ENCODE measurements at places on chromosomes 5 and 9.

GRCh38 chr5:76638479-76638878 is 15.3 kb upstream of the F2RL2 start:
- DNase-seq = no peak

GRCh38 chr9:114887963-114888362 is 42.4 kb downstream of the TNFSF8 start:
- no peak for DNase-seq

GRCh38 chr5:2750758-2751464 is 566 bp downstream of the IRX2 start:
- DNase-seq = no peak

DNA sequence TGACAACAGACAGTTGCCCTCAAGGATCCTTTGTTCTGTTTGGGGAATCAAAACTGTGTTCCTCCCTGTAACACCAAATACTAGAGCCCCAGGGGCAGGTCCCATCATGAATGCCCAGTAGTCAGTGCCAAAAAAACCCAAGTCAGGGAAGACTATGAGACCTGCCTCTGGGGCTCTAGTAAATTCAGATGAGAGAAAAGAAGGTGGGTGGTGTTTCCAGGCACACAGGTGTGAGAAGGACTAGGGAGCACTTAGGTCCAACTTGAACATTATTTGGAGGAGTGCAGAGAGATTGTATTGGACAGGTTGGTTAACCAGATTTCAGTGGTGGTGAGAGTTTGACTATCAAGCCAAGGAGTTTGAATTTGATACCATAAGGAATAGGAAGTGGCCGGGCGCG is 52.0 kb downstream of the SLC22A5 start:
- DNase-seq = no peak

DNA sequence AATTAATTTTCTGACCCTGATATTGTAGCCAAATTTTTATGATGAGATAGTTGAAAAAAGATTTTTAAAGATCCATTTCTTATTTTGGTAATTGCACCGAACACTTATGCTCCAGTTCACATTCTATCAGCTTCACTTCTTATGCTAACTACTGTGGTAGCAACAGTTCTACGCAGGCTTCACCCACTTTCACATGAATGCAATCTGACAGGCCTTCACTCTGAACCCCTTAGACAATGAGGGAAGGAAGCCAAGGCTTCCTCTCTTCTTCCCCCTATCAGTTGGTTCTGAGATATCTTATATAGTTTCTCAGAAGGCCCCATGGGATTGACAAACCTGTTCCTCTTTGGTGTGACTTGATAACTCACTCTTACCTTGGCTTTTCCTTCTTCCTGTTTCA is 185.8 kb downstream of the CETN3 start:
- DNase-seq = no peak

- DNase-seq = no peak
Measured at GRCh38 chr5:41414598-41414997, 95.8 kb downstream of the PLCXD3 start.

DNA sequence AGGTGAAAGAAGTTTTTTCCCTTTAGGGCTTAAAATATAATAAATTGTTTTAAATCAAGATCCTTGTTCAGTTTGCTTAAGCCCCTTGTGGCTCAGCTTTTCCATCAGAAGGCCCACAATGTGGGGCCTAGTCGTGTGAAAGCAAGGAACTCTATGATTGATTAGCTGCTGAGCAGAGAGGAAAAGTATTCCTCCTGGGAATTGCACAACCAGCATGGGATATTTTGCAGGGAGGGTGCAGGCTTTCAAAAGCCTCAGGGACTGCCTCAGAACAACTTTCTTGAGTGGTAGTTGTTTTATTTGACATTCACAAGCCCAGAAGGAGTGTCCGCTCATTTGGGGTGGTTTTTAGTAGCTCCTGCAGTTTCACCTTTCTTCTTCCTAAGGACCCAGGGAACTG is 19.8 kb downstream of the TTC23L start:
- no peak for DNase-seq

GRCh38 chr9:135139366-135139959 is 52.0 kb downstream of the OLFM1 start:
- DNase-seq = no peak

DNA sequence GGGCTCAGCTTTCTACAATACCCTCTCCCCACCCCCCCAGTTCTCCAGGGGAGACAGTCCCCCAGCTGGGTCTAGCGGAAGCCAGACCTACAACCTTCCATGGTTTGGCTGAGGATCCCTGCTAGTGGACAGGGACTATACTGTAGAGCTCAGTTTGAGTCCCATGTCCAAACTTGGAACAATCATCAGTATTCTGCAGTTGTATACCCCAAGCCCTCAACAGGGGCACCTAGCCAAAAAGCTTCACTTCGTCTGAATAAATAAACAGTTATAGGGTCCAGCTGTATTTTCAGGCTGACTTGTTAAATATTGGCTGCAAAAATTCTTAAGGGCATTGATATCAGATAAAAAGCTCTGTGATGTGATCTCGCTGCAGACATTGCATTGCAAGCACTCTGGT is 15.4 kb upstream of the C9 start:
- no peak for DNase-seq

- no peak for DNase-seq
Measured at GRCh38 chr9:11064909-11065308, 452.1 kb upstream of the PTPRD start.

- DNase-seq = no peak
Measured at GRCh38 chr5:137735555-137736284, at the start of gene KLHL3. Gene KLHL3 (minus strand): TSS chr5:137736089. CDS start chr5:137735646, 443 bp downstream.

DNA sequence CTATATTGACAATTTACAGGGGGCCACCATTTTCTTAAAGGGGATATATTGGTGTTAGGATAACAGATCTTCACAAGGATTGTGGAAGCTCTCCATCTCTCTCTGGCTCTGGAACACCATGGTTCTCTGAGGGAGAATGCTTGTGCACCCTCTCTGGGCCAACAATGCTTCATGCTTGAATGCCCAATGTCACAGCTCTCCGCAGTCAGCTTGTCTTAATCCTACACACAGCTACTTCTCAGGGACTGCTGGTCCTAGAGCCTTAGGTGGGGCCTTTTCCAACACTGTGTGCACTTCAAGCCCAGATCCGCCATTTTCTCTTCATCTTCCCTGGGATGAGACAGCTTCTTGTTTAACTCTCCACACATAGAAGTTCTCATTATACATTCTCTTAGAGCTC is 6.9 kb upstream of the PDLIM4 start:
- DNase-seq = no peak

- no peak for DNase-seq
Measured at GRCh38 chr9:101398930-101399642, 435 bp downstream of the ZNF189 start.

DNA sequence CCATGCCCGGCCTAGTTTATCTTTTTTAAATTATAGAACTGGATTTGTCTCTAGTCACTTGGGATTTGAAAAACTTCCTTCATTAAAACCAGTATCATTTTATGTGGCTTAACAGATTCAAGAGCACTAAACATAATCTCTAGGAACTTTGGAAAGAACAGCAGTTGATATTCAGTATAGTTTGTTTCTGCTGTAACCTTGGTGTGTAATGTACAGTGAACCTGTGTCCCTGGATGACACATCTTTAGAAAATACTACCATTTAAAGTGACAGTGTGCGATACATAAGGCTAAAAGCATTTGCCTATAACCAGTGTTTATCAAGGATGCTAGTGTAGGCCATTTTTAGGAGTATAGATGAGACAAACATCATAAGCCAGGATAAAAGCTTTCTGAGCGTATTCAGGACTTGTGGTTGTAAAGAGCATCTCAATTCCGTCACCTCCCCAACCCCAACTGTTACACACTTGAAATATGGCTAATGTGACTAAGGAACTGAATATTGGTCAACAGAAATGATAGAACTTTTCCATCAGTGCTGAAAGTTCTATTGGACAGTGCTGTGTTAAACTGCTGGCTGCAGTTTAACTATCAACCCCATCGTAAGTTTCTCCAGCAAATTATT is 4.4 kb downstream of the SNX18 start:
- no peak for DNase-seq

DNA sequence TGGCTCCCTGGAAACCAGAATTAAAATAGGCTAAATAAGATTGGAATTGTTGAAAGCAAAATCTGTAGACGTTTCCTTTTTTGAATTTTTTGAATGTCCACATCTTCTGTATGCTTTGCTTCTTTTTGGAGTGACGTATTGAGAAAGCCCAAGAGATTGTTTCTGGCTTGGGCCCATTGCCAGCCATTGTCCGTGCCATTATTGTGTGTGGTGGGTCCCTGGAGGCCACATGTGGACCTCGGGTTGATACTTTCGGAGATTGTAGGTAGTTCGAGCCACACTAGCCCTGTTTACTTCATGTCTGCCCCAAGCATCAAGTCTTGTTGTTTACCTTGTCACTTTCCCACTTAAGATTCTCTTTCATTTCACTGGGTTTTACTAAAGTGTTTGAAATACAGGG is 106.0 kb downstream of the PALM2AKAP2 start:
- no peak for DNase-seq

DNA sequence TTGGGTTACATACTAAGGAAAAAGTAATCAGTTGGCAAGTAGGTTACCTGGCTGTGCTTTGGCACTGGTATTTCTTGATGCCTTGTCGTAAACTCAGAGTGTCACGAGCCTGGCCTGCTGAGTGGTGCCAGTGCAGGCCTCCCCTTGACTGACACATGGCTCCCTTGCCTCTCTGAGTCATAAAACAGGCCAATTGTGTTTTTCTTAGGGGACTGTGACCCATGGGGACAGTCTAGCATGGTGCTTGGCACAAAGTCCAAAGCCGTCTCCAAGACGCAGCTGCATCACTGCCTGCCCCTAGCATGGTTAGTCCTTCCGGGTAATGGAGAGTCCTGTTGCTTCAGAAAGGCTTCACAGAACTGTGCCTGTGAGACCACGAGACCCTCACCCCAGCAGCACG is 132.5 kb downstream of the MVB12B start:
- DNase-seq = no peak

GRCh38 chr5:155631116-155631515 is 617.6 kb downstream of the KIF4B start:
- no peak for DNase-seq

DNA sequence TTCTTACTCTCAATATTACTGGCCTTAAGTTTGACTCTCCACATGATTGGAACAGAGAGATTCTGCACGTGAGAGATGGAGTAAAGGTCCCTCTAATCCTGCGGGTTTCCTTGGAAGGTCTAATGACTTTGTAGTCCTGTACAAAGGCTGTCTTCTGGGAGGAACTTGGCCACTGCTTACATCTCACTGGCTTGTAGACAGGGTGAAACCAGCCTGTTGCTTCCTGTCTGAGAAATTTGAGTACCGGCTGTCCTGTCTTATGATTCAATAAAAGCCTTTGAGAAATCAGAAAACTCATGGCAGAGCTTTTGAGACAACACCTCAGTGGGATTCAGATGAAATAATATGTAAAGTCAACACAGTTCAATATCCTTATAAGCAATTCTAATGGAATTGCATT is 43.0 kb downstream of the IL31RA start:
- DNase-seq = no peak

DNA sequence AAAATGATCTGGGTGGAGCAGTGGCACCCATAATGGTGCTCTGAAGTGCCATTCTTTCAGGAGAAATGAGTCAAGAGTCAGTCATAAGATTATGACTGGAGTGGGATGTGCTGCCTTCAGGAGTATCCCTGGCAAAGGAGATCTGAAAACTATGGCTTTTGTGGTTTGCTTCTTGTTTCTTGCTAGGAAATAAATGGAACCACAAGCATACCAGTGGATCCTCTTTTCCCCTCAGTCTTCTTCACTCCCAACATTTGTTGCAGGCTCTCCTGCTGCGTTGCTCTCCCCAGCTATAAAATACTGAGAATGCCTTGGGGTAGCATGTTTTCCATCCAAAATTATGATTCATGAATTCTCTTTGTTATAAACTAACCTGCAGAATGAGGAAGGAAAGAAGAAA is 199.1 kb downstream of the NNT start:
- no peak for DNase-seq

GRCh38 chr9:5840788-5841187 is 7.9 kb upstream of the ERMP1 start:
- DNase-seq = no peak

GRCh38 chr9:2024888-2025782 is 10.0 kb downstream of the SMARCA2 start:
- no peak for DNase-seq

DNA sequence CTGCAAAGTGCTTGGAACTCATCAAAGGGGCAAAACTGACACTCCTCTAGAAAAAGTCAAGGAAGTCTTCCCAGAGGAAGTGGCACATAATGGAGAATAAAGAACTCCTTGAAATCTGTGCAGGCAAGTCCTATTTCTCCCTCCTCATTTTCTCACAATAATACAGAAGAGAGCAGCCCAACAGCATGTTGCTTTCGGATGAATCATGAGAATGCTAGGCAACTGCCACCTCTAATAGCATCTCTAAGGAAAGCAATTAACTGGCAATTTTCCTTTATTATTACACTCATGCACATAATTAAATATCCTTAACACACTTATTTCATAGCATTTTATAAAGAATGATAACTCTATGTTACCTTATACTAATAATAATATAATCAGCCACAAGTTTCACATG is 122.2 kb upstream of the PTGER4 start:
- no peak for DNase-seq

DNA sequence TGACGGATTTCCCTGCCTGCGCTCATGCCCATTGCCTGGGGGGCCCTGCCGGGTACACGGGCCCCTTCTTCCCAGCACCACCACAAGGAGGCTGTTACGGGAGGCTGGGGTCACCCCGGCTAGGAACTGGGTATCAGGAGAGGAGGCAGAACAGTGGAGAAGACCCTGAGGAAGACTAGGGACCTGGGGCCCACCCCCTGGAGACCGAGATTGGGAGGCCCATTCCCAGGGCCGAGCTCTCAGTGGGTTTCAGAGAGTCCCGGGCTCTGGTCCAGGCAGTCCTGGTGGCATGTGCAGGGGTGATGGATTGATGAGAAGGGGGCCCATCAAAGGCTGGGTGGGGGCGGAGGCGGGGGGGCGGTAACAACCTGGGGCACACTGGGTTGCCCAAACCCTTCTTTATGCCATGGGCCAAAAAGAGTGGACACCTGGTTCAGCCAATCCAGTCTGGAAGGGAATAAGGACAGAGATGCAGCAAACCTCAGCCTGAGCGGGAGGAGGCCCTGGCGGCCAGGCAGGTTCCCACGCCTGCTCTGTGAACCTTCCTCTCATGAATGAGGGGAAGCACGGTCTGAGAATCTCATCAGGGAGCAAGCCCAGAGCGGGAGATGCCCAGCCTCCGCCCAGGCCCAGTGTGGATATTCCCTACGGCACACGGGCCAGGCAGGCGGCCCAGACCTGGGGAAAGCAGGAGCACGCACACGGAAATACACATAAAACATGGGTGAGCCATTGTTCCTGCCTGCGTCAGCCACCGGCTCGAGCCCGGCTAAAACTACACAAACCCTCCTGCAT is 785 bp upstream of the P4HA2 start:
- no peak for DNase-seq

All from stimulated activated CD4-positive, alpha-beta T cell treated with anti-CD3 and anti-CD28 coated beads, Interleukin-1b, Interleukin-23, amount 100 ng/mL, for 24 hours (primary cell).